ENCODE measurements at places on chromosomes 11 and 22. TPM values are rescaled to one million over a fixed set of nuclear protein-coding genes. Genes with fewer than 3 reads are reported as not detected.

C1QTNF4 gene
- 50.4 TPM for total RNA-seq

GGTLC2 gene
- not detected for total RNA-seq

PGA5 gene
- total RNA-seq = 1.2 TPM

KREMEN1 gene
- 3.1 TPM for total RNA-seq

SLC22A8 gene
- not detected for total RNA-seq

TNNI2 gene
- not detected for total RNA-seq

JHY gene
- total RNA-seq = 2.8 TPM

ACR gene
- total RNA-seq = 2.8 TPM

SCN4B gene
- 3.1 TPM for total RNA-seq

GAL gene
- total RNA-seq = 15.9 TPM

ACAT1 gene
- total RNA-seq = 26.2 TPM

TIMP3 gene
- total RNA-seq = 73.5 TPM

KRTAP5-8 gene
- not detected for total RNA-seq

SPA17 gene
- total RNA-seq = 4.3 TPM

LMO1 gene
- total RNA-seq = not detected

DDTL gene
- total RNA-seq = 1.4 TPM

NCR3LG1 gene
- total RNA-seq = 0.23 TPM

DRG1 gene
- 55.6 TPM for total RNA-seq

MUC2 gene
- not detected for total RNA-seq

MS4A10 gene
- not detected for total RNA-seq

OR10A2 gene
- total RNA-seq = not detected

C11orf52 gene
- total RNA-seq = 2.8 TPM

OR5A1 gene
- not detected for total RNA-seq

GRM5 gene
- 0.28 TPM for total RNA-seq

ALDH3B1 gene
- total RNA-seq = not detected

DGAT2 gene
- 0.51 TPM for total RNA-seq

DEUP1 gene
- total RNA-seq = not detected

CPT1B gene
- total RNA-seq = 89.0 TPM

TREH gene
- total RNA-seq = not detected
